ENCODE measurements at places on chromosomes 13 and 19. TPM values are rescaled to one million over a fixed set of nuclear protein-coding genes. Genes with fewer than 3 reads are reported as not detected.

LPAR6 gene
- total RNA-seq = 11.8 TPM

ZNF586 gene
- 17.0 TPM for total RNA-seq

ZNF558 gene
- total RNA-seq = 33.6 TPM

SLITRK5 gene
- under 0.01 TPM for total RNA-seq

PRR36 gene
- total RNA-seq = not detected

NAPSA gene
- total RNA-seq = not detected
